AG20443 (cell line): ENCODE measurements at places on chromosomes 3 and 15.

GRCh38 chr3:129001806-129002572, 885 bp downstream of the EFCC1 start:
- DNase-seq: peak; percentile 31

DNA sequence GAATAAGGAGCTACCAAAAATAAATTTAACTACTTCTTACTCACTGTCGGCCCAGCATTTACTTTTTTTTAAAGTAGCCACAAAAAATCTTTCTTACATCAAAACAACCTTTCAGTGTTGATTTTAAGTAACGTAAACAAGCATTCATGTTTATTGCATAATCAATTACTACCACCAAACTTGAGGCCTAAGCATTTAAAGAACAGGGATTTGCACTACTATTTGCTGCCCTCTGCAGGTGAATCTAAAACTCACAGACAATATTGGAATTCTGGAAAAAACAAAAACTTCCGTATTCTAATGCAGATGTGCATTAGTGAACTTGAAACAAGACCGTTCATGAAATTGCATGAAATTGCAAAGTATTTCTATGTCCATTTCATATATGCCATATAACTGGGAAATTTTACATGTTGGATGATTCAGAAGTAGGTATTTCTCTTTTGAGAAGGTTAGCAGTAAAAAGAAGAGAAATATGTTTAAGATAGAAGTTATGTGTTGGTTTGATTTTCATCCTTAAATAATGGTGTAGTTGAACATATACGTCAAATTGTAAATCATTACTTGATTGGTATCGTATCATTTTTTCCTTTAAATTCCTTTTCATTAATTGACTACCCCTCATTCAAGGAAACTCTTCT, 55.6 kb downstream of the CGGBP1 start:
- DNase-seq: peak; percentile 28

GRCh38 chr15:32956006-32956405, 238.2 kb downstream of the GREM1 start:
- DNase-seq: peak; percentile 82

GRCh38 chr3:72111265-72112205, 326.6 kb upstream of the PROK2 start:
- no peak for DNase-seq

DNA sequence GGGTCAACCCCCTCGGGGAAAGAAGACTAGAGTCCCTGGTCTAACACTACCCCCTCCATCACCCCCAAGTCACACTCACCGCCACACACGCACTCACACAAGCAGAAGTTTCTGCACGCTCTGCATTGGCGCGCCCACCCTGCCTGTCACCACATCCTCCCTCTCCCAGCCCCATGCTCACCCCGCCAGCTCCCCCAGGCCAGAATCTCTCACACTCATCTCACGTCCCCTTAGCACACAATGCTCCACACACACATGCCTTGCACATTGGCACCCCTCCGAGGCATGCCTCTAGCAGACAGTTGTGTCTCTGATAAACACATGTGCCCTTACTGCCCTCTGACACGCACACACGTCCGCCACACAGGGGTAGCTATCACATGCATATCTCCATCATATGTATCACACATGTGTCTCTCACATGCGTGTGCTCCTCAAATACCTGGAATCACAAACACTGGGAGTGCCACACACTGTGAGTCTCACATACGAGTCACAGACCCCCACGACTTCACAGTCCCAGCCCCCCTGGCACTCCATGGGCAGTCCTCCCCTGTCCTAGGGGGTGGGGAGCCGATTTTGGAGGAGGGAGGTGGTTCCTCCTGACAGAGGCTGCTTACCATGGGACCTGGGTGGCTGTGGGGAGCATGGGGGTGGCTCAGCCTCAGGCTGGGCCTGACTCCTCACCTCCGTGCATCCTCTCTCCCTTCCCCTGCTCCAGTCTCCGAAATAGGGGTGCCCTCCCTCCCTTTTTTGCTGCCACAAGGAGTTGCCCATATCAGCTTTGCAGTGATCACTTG, 898 bp downstream of the FBLN2 start:
- DNase-seq: no peak

GRCh38 chr3:27076815-27077630, 292.2 kb downstream of the NEK10 start:
- DNase-seq: no peak

- peak; percentile 94 for DNase-seq
Observed at GRCh38 chr3:128584412-128585020, 66.1 kb downstream of the RPN1 start.

GRCh38 chr15:94070356-94071295, 160.7 kb upstream of the MCTP2 start:
- peak; percentile 71 for DNase-seq

GRCh38 chr3:164113371-164114332, 964.6 kb downstream of the SI start:
- no peak for DNase-seq

DNA sequence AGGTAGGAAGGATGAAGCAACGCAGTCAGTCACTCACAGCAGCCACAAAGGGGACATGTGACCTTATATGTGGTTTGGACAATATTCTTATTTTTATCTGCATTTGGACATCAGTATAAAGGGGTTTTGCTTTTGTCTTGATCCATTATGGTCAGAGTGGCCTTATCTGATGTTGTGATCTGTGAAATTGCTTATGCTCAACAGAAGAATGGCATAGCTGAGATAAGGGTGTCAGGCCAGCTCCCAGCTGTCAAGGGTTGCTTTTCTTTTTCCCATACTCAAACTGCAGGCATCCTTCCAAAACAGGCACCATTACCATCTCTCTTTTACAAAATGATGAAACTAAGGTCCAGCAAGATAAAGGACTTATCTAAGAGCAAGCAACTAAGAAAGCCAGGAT, 28.1 kb downstream of the DCLK3 start:
- no peak for DNase-seq

- no peak for DNase-seq
Observed at GRCh38 chr3:190404715-190405114, 16.8 kb downstream of the CLDN16 start.

- DNase-seq: peak; percentile 46
Observed at GRCh38 chr3:105495021-105495420, 128.3 kb downstream of the ALCAM start.

- DNase-seq: no peak
Observed at GRCh38 chr3:186471771-186472170, 72.4 kb downstream of the CRYGS start.

DNA sequence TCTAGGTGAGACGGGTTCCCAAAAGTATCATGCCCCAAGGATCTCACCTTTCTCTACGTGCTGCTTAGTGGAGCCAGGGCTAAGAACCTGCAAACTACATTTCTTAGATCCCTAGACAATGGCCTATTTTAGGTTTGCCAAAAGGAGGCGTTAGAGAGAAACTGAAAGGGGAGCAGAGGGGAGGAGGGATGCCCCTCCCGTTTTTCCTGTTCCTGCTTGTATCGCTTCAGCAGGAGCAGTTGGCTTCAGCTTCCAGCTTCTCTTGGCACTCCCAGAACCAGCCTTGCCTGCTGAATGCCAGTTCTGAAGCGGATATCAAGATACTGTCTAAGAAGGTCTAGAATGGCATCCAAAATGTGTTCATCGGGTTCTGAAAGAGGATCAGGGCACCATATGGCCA, 58.4 kb upstream of the ABHD17C start:
- DNase-seq: no peak

DNA sequence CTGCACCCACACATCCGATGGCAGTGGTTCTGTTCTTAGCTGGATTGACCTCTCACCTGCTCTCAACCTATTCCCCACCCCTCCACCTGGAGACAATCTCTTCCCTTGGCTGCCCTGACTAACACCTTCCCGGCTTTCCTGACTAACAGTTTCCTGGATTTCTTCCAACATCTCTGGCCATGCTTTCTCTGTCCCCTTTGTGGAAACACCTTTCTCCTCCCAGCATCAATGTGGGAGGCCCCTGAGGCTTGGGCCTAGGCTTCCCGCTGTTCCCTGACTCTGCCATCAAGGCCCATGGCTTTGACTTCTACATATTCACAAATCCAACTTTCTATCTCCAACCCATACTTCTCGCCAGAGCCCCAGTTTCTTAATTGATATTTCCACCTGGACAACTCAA, 142.8 kb upstream of the ATP2B2 start:
- DNase-seq: no peak

DNA sequence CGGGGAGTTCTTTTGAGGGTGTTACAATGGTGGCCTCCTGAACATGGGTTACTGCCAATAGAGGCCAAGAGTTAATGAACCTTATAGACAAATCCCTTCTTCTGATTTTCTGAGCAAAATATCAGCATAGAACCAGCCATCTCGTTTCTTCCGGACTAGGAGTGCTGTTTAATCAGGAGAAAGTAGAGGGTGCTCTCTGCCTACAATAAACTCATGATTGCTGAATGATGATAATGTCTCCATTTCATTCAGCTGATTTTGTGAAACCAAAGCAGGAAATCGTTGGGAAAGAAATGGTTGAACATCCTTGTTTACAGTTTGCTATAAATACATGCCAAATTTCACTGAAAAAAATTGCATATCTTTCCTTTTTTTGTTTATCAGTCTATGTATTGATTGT, 142.8 kb upstream of the PLSCR5 start:
- DNase-seq: peak; percentile 34
